ENCODE measurements at places on chromosomes 12 and 14. TPM values are rescaled to one million over a fixed set of nuclear protein-coding genes. Genes with fewer than 3 reads are reported as not detected.

SALL2 gene
- total RNA-seq, result 0.72 TPM

OSGEP gene
- total RNA-seq, result 24.1 TPM

TAC3 gene
- total RNA-seq, result not detected

HELB gene
- total RNA-seq, result 1.7 TPM

GPR84 gene
- total RNA-seq, result 0.09 TPM

LRTM2 gene
- total RNA-seq, result 0.05 TPM

FOXJ2 gene
- total RNA-seq, result 8.2 TPM

PNMA1 gene
- total RNA-seq, result 61.1 TPM

FBLN5 gene
- 6.1 TPM for total RNA-seq
